ENCODE measurements at places on chromosomes 1 and 21. TPM values are rescaled to one million over a fixed set of nuclear protein-coding genes. Genes with fewer than 3 reads are reported as not detected.

Gene KIAA0319L
- 109 TPM for total RNA-seq

DNA sequence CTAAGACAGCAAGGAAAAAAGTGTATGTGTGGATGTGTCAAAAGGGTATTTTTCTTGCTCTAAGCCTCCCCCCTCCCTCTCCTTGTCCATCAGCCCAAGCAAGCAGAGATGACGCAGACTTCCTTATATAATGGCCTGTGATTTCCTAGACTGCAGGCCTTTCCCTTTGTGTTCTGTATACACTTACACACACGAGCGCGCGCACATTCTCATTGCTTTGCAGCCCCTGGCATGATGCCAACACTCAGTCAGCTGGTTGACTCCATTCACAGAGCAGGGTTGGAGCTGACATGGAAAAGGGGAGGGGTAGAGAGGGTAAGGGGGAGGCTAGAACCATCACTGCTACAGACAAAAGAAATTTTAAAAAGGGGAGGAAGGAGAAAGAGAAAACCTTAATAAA, 41.8 kb downstream of the GATAD2B start:
- H3K4me1 ChIP-seq: no peaks in the 10 kb centered on the region
- DNase-seq: peak; percentile 78

Gene RHCE
- total RNA-seq: 2.4 TPM

Gene PTAFR
- 2.5 TPM for total RNA-seq

- H3K4me3 ChIP-seq: no peak overlapping the region
- H3K27me3 ChIP-seq: no peaks in the 10 kb centered on the region
- DNase-seq: no peak
- H3K4me1 ChIP-seq: no peaks in the 10 kb centered on the region
Observed at GRCh38 chr1:103958699-103959098, 209.0 kb downstream of the AMY1C start.

Gene S100A3
- total RNA-seq: 0.46 TPM

GRCh38 chr1:156001021-156001661, 19.6 kb downstream of the SSR2 start:
- DNase-seq: no peak
- H3K27me3 ChIP-seq: no peaks in the 10 kb centered on the region
- no peak overlapping the region for H3K27ac ChIP-seq
- H3K4me3 ChIP-seq: no peak overlapping the region
- no peaks in the 10 kb centered on the region for H3K4me1 ChIP-seq

DNA sequence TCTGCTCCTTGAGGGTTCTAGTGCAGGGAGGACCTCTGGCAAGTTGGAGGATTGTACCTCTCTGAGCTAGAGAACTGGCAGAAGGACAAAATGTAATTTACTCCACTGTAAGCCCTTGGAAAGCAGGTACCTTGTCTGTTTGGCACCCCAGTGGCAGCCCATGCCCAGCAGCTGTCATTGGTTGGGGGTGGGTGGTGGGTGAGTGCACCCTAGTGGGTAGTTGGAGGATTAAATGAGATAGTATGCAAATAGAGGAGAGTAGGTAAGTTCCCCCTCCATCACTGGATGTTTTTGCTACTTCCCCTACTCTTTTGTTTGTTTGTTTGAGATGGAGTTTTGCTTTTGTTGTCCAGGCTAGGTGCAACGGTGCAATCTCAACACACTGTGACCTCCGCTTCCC, 69.8 kb downstream of the RYR2 start:
- H3K4me1 ChIP-seq: no peaks in the 10 kb centered on the region
- no peaks in the 10 kb centered on the region for H3K36me3 ChIP-seq
- DNase-seq: no peak
- no peak overlapping the region for H3K27ac ChIP-seq

GRCh38 chr21:46639489-46640386, 4.3 kb downstream of the PRMT2 start:
- peaks cover 4% of the 10 kb centered on the region for H3K4me1 ChIP-seq
- DNase-seq: no peak
- H3K4me3 ChIP-seq: no peak overlapping the region
- H3K27ac ChIP-seq: no peak overlapping the region
- H3K27me3 ChIP-seq: no peaks in the 10 kb centered on the region
- H3K36me3 ChIP-seq: no peaks in the 10 kb centered on the region

- no peak overlapping the region for H3K4me3 ChIP-seq
- peaks cover 6% of the 10 kb centered on the region for H3K4me1 ChIP-seq
- H3K27me3 ChIP-seq: no peaks in the 10 kb centered on the region
Observed at GRCh38 chr1:62686822-62687221, 1.4 kb downstream of the DOCK7 start.

DNA sequence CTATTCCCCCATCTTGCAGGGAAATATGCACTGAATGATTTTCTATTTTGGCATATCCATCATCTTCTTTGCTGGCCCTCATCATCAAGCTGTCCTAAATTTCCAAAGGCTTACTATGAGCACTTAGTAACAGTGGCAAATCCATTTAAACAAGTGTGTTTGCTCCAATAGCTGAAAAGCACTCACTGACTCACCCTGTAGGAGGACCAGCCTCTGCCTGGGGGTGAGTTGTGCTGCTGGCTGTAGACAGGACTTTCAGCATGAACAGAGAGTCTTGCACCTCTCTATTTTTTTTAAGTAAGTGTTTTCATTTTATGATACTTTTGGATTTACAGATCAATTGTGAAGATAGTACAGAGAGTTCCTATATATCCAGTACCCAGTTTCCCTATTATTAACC, 97.3 kb downstream of the SLC35F3 start:
- no peak overlapping the region for H3K4me3 ChIP-seq
- no peaks in the 10 kb centered on the region for H3K36me3 ChIP-seq
- H3K4me1 ChIP-seq: no peaks in the 10 kb centered on the region
- H3K27me3 ChIP-seq: no peaks in the 10 kb centered on the region
- no peak for DNase-seq
- H3K27ac ChIP-seq: no peak overlapping the region

DNA sequence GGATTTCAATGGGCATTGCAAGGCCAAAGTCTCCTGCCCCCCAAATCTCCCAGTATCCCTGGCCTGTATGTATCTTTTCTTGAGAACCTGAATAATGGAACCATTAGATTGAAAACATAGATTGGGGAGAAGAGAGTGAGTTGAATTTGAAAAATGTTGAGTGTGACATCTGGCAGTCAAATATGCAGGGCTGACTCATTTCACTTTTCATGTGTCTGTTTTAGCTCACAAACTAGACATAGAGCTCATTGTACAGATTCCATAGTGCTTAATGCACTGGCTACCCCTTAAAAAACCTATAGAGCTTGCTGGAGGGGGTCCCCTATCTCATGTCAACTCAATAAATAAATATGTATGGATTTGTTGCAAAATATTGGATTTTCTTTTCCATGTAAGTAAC, 30.8 kb downstream of the DDR2 start:
- H3K27me3 ChIP-seq: no peaks in the 10 kb centered on the region
- no peak for DNase-seq
- H3K4me1 ChIP-seq: no peaks in the 10 kb centered on the region

Gene DR1
- total RNA-seq: 53.6 TPM

- H3K27me3 ChIP-seq: no peaks in the 10 kb centered on the region
- H3K4me1 ChIP-seq: no peaks in the 10 kb centered on the region
- H3K36me3 ChIP-seq: no peaks in the 10 kb centered on the region
- no peak for DNase-seq
- no peak overlapping the region for H3K4me3 ChIP-seq
Observed at GRCh38 chr21:27582948-27583430, 616.1 kb upstream of the ADAMTS5 start.

Gene FCAMR
- total RNA-seq: 2.3 TPM

- no peaks in the 10 kb centered on the region for H3K4me1 ChIP-seq
- H3K4me3 ChIP-seq: no peak overlapping the region
- H3K27me3 ChIP-seq: no peaks in the 10 kb centered on the region
- DNase-seq: no peak
Observed at GRCh38 chr1:203640723-203641502, 14.3 kb downstream of the ATP2B4 start.
